Melanocyte of skin (primary cell): ENCODE measurements at places on chromosomes 3 and 15. TPM values are rescaled to one million over a fixed set of nuclear protein-coding genes. Genes with fewer than 3 reads are reported as not detected.

DNAH12 gene
- under 0.01 and 0.36 TPM in 2 replicates for total RNA-seq

TTLL13 gene
- total RNA-seq: under 0.01 TPM in 1 of 2 replicates, not detected in the other

POTEB2 gene
- not detected in 2 replicates for total RNA-seq

SYNPR gene
- 0.15 TPM in 1 of 2 replicates, not detected in the other for total RNA-seq

PLIN1 gene
- total RNA-seq: not detected in 2 replicates

SEMA3G gene
- total RNA-seq: under 0.01 TPM in 1 of 2 replicates, not detected in the other

NME9 gene
- total RNA-seq: under 0.01 TPM in 1 of 2 replicates, not detected in the other

APOD gene
- total RNA-seq: 162 and 286 TPM in 2 replicates
